ENCODE measurements at places on chromosomes 1 and 21.

DNA sequence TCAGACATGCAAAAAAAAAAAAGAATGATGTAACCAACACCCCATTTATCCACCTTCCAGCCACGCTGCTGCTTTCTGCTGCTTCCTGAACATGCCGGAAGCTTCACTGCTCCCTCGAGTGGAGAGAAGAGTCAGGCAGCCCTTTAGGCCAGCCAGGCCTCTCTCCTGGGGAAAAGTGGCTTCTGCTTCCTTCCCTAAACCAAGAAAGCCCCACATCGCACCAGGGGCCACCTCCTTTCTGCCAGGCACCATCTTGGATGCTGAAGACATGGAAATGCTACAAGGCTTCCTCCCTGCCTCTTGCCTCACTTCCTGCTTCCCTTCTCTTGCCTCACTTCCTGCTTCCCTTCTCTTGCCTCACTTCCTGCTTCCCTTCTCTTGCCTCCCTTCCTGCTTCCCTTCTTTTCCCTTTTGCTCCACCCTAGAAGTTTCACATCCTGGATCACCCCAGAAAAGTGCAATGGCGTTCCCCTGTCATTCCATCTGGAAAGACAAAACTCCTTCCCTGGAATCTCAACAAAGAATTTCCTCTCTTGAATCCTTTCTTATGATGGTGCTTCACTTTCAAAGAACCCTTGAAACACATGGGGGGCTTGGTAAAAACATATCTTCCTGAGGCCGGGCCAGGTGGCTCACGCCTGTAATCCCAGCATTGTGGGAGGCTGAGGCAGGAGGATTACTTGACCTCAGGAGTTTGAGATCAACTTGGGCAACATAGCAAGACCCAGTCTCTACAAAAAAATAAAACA is 18.7 kb downstream of the TNFRSF8 start:
- no peak for DNase-seq
- H3K4me1 ChIP-seq, result no peaks in the 10 kb centered on the region
- H3K36me3 ChIP-seq, result no peaks in the 10 kb centered on the region
- no peaks in the 10 kb centered on the region for H3K27me3 ChIP-seq
- no peak overlapping the region for H3K4me3 ChIP-seq
- H3K27ac ChIP-seq, result no peak overlapping the region

- peaks cover 36% of the 10 kb centered on the region for H3K36me3 ChIP-seq
- no peak overlapping the region for H3K27ac ChIP-seq
- no peaks in the 10 kb centered on the region for H3K27me3 ChIP-seq
Measured at GRCh38 chr21:33244779-33245105, 15.0 kb downstream of the IFNAR2 start.

- no peaks in the 10 kb centered on the region for H3K36me3 ChIP-seq
- DNase-seq, result no peak
- no peaks in the 10 kb centered on the region for H3K27me3 ChIP-seq
- H3K4me3 ChIP-seq, result no peak overlapping the region
- no peak overlapping the region for H3K27ac ChIP-seq
Measured at GRCh38 chr1:163082971-163083370, 13.8 kb downstream of the RGS4 start.

- H3K27me3 ChIP-seq, result no peaks in the 10 kb centered on the region
- DNase-seq, result no peak
- H3K4me3 ChIP-seq, result no peak overlapping the region
- H3K4me1 ChIP-seq, result no peaks in the 10 kb centered on the region
- no peaks in the 10 kb centered on the region for H3K36me3 ChIP-seq
Measured at GRCh38 chr1:236468625-236469024, 55.2 kb upstream of the LGALS8 start.

GRCh38 chr1:21537511-21537931 is 28.3 kb downstream of the ALPL start:
- H3K27me3 ChIP-seq, result no peaks in the 10 kb centered on the region
- no peak overlapping the region for H3K27ac ChIP-seq
- no peak overlapping the region for H3K4me3 ChIP-seq
- DNase-seq, result no peak
- peaks cover 16% of the 10 kb centered on the region for H3K4me1 ChIP-seq

DNA sequence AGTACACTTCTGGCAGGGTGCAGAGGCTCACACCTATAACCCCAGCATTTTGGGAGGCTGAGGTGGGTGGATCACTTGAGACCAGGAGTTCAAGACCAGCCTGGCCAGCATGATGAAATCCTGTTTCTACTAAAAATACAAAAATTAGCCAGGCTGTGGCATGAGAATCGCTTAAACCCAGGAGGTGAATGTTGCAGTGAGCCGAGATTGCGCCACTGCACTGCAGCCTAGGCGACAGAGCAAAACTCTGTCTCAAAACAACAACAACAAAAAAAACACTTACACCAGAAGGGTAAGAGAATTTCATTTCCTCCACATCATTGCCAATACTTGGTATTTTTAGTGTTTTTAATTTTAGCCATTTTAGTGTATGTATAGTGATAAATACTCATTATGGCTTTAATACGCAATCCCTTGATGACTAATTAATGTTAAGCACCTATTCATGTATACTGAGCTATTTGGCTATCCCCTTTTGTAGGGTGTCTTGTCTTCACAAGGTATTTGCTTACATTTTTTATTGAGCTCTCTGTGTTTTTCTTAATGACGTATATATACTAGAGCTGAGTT is 77.1 kb upstream of the TNR start:
- no peaks in the 10 kb centered on the region for H3K4me1 ChIP-seq
- no peak overlapping the region for H3K27ac ChIP-seq

DNA sequence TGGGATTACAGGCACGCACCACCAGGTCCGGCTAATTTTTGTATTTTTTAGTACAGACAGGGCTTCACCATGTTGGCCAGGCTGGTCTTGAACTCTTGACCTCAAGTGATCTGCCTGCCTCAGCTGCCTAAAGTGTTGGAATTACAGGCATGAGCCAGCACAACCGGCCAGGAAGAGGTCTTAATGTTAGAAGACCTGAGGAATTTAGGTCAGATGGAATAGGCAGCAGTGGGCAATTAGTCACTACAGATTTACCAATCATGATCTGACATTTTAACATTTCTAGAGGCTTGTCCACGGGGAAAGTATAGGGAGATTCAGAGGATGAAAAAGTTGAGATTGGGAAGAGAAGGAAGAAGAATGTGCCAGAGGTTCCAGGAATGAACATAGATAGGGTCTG is 8.9 kb upstream of the APP start:
- DNase-seq, result no peak
- no peak overlapping the region for H3K27ac ChIP-seq
- H3K36me3 ChIP-seq, result no peaks in the 10 kb centered on the region
- H3K4me1 ChIP-seq, result no peaks in the 10 kb centered on the region
- H3K27me3 ChIP-seq, result no peaks in the 10 kb centered on the region
- no peak overlapping the region for H3K4me3 ChIP-seq

DNA sequence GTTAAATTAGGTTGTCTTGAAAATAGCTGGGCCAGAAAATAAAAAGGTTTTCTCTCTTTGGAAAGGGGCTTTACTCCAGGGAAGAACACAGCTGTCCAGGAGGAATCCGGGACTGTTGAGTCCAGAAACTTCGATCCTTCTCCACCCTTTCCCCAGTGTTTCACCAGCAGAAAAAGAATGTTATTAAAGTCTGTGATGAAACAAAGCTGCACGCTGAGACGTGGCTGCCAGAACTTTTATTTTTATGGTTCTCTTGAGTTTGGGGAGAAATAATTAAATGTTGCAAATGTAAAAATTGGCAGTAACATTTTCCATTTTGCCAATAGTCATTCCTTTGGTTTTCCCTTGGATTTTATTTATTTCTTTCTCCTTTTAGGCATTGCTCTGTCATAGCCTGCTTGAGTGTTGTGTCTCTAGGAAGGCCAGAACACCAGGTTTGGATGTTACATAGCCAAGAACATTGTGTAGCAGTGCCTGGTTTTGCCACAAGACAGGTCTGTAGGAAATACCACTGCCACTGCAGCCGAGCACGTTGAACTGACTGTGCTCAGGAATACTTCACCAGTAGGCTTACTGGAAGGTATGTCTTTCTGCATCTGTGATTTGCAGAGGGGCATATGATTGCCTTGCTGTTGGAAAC is 87.4 kb downstream of the ROR1 start:
- no peak overlapping the region for H3K27ac ChIP-seq
- no peak overlapping the region for H3K4me3 ChIP-seq
- DNase-seq, result no peak
- H3K4me1 ChIP-seq, result no peaks in the 10 kb centered on the region

GRCh38 chr1:68438310-68438709 is 11.4 kb downstream of the RPE65 start:
- no peaks in the 10 kb centered on the region for H3K36me3 ChIP-seq
- H3K27ac ChIP-seq, result no peak overlapping the region
- H3K4me1 ChIP-seq, result no peaks in the 10 kb centered on the region
- H3K4me3 ChIP-seq, result no peak overlapping the region

- H3K36me3 ChIP-seq, result no peaks in the 10 kb centered on the region
- H3K4me3 ChIP-seq, result no peak overlapping the region
- H3K27me3 ChIP-seq, result no peaks in the 10 kb centered on the region
- no peak overlapping the region for H3K27ac ChIP-seq
- H3K4me1 ChIP-seq, result no peaks in the 10 kb centered on the region
- DNase-seq, result no peak
Measured at GRCh38 chr1:11571906-11572616, 82.2 kb downstream of the FBXO2 start.

GRCh38 chr1:155174324-155175280 is 953 bp downstream of the TRIM46 start:
- H3K27me3 ChIP-seq, result no peaks in the 10 kb centered on the region
- DNase-seq, result peak; percentile 77
- peak overlapping the region; percentile 57 for H3K27ac ChIP-seq

DNA sequence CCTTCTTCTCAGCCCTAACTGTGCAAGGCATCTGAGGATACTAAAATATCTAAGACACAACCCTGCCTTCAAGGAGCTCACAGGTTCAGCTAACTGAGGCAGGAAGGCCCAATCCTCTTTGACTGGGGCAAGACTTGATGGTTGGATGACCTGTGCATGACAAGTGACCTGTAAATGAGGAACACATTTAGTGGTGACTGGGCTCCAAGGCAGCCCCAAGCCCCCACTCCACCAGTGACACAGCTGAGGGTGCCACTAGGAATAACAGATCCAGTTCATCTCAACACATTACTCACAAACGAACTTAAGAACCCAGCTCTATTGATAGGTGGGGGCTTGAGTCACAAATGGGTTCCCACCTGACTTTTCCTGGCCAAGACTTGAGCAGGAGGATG is 244.7 kb upstream of the IRF2BP2 start:
- H3K4me3 ChIP-seq, result no peak overlapping the region
- no peak overlapping the region for H3K27ac ChIP-seq
- peaks cover 11% of the 10 kb centered on the region for H3K4me1 ChIP-seq
- no peaks in the 10 kb centered on the region for H3K36me3 ChIP-seq

GRCh38 chr1:206839857-206840256 is 25.6 kb upstream of the IL20 start:
- no peaks in the 10 kb centered on the region for H3K36me3 ChIP-seq
- no peak for DNase-seq
- H3K27ac ChIP-seq, result no peak overlapping the region
- H3K4me3 ChIP-seq, result no peak overlapping the region

DNA sequence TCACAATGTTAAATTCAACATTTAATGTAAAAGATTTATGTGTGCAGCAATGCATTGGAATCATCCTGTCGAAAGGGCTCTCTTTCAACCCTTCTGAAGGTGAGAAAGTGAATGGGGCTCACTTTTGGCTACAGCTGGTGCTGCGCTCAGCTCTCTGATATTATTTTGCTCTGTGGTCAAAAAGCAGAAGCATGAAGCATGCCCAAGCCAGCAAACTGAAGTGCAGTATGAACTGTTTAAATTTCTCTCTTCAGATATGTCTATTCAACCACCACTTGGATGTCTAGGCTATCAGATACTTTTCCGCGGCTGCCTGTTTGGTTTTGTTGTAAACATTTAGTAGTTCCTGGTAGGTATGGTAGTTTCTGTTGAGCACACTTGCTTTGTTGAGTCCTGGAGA is 216.9 kb upstream of the TMPRSS15 start:
- H3K4me3 ChIP-seq, result no peak overlapping the region
- no peaks in the 10 kb centered on the region for H3K27me3 ChIP-seq
- no peaks in the 10 kb centered on the region for H3K36me3 ChIP-seq
- H3K4me1 ChIP-seq, result no peaks in the 10 kb centered on the region

DNA sequence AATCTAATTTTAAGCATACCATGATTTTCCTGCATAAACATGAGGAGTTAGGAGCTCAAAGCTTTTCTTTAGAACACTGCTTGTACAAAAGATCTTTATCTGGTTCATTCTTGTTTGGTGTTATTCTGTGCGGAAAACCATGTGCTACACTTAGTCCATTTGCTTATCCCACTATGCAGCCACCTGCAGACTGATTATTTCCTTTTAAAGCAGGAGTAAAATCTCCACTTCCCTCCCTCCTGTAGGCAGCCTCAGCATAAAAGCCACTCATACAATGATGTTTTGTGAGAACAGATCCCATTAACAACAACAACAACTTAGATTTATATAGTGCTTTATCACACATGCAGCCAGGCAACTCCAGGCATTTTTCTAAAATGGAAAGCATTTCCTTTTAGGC is 355.3 kb upstream of the NEGR1 start:
- no peak for DNase-seq
- no peaks in the 10 kb centered on the region for H3K36me3 ChIP-seq
- H3K4me3 ChIP-seq, result no peak overlapping the region
- H3K27me3 ChIP-seq, result no peaks in the 10 kb centered on the region
- H3K27ac ChIP-seq, result no peak overlapping the region

- no peaks in the 10 kb centered on the region for H3K4me1 ChIP-seq
- no peak overlapping the region for H3K4me3 ChIP-seq
- no peak overlapping the region for H3K27ac ChIP-seq
- no peaks in the 10 kb centered on the region for H3K36me3 ChIP-seq
- no peak for DNase-seq
Measured at GRCh38 chr1:45473302-45473701, 17.7 kb downstream of the TESK2 start.

DNA sequence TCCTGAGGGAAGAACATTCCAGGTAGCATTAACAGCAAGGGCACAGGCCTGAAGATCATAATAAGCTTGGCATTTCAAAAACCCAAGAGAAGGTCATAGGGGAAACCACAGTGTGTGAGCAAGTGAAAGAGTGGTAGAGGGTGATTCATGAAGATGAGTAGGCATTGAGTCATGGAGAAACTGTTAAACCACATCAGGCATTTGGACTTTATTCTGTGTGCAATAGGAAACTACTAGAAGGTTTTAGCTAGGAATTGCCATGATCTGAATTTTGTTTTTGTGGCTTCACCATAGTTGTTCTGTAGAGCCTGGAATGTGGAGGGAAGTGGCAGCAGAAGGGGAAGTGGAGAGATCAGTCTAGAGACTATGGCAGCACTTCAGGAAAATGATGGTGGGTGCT is 359.0 kb upstream of the PTBP2 start:
- H3K27ac ChIP-seq, result no peak overlapping the region
- no peaks in the 10 kb centered on the region for H3K27me3 ChIP-seq
- DNase-seq, result no peak
- H3K4me3 ChIP-seq, result no peak overlapping the region

DNA sequence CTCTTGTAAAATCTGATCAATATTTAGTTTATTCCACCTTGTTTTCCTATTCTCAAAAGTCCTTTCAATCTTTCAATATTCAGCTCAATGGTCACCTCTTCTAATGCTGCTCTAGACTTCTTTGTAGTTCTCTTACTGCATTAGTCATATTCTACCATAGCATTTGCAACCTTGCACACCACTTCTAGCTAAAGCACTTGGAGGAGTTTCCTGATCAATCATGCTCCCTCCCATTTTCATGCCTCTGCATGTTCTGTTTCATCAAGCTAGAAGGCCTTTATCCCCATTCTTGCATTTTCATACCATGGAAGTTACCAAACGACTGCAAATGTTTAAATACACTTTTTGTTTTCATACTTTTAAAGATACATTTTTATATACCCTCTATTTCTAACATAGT is 72.1 kb downstream of the SLC5A9 start:
- H3K36me3 ChIP-seq, result peaks cover 4% of the 10 kb centered on the region
- no peak overlapping the region for H3K27ac ChIP-seq
- H3K4me3 ChIP-seq, result no peak overlapping the region
- no peak for DNase-seq
- H3K4me1 ChIP-seq, result no peaks in the 10 kb centered on the region

GRCh38 chr1:35437200-35437599 is 120.0 kb downstream of the KIAA0319L start:
- H3K4me3 ChIP-seq, result no peak overlapping the region
- H3K27ac ChIP-seq, result no peak overlapping the region
- H3K36me3 ChIP-seq, result peaks cover 79% of the 10 kb centered on the region
- DNase-seq, result no peak
